ENCODE measurements at places on chromosomes 7 and 10.

DNA sequence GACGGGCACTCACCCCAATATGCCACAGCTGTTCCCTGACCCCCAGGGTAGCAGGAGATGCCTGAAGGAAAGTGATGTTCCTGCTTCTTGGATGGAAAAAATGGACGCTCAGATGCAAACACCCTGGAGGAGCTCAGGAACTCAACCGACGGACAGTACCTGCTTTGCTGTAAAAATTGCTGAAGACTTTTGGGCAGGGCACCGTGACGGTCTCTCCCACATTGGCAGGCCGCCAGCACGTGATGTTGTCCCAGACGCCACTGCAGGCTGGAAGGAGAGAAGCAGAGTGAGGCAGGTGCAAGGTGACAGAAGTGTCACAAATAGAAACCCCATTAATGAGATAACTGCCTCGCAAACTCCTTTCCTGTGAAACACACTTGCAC is 35.0 kb downstream of the VIPR2 start:
- DNase-seq, result no peak

DNA sequence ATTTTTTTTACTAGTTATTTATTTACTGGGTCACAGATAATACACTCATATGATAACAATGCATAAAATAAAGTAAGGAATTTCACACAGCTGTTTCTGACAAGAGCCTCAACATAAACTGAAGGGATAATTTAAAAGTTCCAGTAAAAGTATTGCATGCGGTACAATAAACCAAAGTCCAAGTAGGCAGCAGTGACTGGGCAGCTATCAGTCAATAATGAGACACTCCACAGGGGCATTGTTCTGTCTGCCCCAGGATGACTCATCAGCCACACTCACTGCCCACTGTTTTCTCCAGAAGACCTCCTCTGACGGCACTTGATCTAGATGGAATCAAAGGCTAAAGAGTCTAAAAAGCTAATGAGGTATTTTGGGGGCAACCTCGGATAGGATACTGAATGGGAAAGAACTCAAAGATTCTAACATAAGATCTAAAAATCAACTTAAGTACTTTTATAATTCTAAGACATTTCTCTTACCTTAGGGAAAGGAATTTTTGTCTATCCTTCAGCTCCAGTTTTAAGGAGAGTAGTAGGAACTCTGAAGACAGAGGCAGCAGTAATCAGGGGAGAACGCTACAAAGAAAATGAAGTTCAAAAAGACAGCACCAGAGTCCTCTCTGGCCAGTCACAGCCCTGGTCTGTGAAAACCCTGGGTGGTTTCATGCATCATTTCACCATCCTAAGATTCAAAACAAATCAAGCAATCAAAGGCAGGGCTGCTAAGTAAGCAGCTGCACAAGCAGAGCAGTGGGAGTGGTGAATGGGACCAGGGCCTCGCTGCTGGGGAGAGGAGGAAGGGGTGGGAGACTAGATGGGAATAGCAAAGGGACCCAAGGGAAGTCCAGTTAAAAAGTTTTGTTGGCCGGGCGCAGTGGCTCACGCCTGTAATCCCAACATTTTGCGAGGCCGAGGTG is 175.1 kb downstream of the AVL9 start:
- no peak for DNase-seq

DNA sequence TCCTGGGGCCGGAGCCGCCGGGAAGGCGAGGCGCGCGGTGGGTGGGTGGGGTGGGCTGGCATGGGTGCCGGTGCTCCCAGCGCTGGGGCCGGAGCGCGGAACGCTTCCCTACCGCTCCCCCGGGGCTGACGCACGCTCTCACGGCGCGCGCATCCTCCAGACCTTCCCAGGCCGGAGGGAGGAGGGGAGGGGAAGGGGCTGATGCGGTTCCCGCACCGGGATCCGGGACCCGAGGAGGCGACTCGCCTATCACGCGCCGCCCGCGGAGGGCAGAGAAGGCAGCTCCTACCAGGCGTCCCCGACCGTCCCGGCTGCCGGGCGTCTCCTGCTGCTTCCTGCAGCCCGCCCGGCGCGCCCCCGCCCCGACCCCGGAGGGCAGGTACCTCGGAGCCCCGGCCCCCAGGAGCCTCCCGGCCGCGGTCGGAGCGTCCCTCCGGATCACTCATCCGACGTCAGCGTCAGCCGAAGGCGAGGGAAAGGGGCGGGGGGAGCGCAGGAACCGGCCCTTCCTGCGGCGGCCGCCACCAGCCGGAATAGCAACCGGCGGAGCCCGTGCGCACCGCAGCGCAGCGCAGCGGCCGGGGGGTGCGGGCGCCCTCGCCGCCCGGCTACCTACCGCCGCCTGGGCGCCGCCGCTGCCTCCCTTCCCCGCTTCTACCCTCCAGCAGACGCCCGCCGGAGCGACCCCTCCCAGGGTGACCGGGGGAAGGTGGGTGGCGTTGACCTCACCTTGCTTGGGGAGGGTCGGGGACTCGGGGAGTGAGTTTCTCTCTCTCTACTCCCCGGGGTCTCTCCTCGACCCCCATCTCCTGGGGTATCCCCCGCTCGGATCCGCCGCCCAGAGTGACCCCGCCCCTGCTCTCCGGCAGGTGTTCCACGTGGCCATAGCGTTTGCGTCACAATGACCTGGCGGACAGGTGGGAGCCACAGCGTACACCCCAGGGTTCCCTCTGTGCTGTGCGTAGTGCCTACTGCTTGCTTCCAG is at the start of gene ICA1:
ICA1 (minus strand) TSS at position 457 of the 985 bp plus-strand sequence. CDS start 26,241 bp downstream, outside the sequence.
- DNase-seq, result peak; percentile 71

DNA sequence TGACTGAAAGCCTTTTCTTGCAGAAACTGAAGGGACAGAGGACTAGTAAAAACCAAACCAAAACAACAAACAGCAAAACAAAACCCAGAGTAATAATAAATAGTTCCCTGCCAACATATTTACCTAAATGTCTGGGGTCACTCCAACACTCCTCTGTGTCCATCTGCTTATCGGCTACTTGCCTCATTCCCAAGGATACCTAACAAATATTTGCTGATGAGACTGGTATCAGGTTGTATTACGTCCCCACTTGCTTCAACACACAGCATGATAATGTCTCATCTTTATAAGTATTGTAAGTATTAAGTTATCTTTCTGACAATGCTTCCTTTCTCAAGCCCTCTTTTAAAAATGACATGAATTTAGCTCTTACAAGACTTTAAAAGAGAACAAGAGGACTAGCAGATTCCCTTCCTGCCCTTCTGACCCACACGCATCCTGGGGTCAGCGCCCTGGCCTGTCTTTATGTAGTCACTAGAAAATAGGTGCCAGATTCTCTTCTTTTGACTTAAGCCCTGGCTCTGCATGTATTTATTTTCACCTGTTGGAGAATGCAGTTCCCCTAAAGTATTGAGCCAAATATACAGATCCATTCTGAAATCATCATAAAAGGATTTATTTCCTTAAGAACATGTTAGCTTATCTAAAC is 110.2 kb downstream of the SEM1 start:
- no peak for DNase-seq

- DNase-seq, result no peak
Observed at GRCh38 chr10:30705625-30706149, 76.1 kb upstream of the LYZL2 start.

- no peak for DNase-seq
Observed at GRCh38 chr10:48983648-48984351, 44.2 kb upstream of the LRRC18 start.

- no peak for DNase-seq
Observed at GRCh38 chr7:68613405-68613804, 984.9 kb upstream of the AUTS2 start.
